Right lung (tissue), 10 donors: ENCODE measurements at places on chromosomes 16 and 17.

DNA sequence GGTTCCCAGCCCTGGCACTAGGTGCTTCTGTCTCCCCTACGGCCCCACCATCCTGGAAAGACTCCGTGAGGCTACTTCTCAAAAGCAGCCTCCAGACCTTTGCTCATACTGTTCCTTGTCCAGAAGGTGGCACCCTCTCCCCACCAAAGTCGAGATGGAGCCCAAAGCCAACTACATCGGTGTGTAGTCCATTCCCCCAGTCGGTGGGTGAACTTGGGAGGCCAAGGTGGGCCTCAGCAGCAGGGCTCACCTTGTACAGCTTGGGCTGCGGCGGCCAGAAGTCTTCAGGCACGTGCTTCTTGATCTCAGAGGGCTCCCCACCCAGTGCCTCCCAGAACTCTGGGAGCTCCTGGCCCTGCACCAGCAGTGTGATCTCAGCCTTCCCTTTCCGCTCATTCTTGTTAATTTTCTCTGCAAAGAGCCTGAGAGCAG is 10.2 kb downstream of the FLII start:
- DNase-seq = no peak

GRCh38 chr17:10120109-10120485 is 78.3 kb downstream of the GAS7 start:
- no peak for DNase-seq

- DNase-seq = no peak
These were observed 446.1 kb downstream of the HS3ST3B1 start for GRCh38 chr17:14746822-14747602.

- DNase-seq = no peak
These were observed 3.6 kb upstream of the WDR81 start for GRCh38 chr17:1720856-1721386.
